NCI-H2029 (cell line): ENCODE measurements at places on chromosomes 12 and 14.

GRCh38 chr14:28502517-28502916 lies 264.1 kb upstream of the FOXG1 start:
- no peak for DNase-seq

DNA sequence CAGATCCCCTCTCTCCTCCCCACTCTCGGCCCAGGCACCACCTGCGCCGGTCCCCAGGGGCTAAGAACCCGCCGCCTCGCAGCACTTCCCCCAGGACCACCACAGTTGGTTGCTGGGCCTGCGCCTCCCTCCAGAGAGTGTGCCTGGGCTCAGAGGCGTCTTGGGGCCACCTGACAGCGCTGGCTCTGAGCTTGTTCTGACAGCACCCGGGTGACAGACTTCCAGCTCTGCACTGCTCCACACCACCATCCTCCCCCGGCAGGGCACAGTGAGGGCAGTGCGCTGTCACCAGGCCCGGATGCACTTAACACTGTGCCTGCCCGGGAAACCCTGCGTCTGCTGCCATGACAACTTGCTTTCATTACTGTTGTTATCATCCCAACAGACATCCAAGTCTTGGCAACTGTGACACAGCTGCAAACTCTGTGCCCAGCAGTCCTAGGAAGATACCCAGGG lies 6.6 kb downstream of the BRF1 start:
- DNase-seq: no peak

DNA sequence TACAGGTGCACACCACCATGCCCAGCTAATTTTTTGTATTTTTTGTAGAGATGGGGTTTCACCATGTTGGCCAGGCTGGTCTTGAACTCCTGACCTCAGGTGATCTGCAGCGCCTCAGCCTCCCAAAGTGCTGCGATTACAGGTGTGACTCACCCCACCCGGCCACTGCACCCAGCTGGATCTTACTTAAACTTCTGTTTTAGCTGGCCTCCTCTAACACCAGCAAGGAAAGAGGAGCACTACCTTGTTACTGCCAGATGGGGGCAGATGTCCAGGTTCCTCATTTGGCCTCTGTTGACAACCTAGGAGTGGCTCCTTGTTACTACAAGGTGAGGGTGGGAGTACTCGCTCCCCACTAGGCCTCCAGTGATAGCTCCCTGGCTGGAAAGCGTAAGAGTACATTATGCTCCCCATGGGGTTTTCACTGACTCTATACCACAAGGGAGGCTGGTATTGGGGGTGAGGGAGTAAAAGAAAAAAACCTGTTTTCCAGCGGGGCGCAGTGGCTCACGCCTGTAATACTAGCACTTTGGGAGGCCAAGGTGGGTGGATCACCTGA lies 13.2 kb upstream of the ARF6 start:
- DNase-seq: peak; percentile 50

DNA sequence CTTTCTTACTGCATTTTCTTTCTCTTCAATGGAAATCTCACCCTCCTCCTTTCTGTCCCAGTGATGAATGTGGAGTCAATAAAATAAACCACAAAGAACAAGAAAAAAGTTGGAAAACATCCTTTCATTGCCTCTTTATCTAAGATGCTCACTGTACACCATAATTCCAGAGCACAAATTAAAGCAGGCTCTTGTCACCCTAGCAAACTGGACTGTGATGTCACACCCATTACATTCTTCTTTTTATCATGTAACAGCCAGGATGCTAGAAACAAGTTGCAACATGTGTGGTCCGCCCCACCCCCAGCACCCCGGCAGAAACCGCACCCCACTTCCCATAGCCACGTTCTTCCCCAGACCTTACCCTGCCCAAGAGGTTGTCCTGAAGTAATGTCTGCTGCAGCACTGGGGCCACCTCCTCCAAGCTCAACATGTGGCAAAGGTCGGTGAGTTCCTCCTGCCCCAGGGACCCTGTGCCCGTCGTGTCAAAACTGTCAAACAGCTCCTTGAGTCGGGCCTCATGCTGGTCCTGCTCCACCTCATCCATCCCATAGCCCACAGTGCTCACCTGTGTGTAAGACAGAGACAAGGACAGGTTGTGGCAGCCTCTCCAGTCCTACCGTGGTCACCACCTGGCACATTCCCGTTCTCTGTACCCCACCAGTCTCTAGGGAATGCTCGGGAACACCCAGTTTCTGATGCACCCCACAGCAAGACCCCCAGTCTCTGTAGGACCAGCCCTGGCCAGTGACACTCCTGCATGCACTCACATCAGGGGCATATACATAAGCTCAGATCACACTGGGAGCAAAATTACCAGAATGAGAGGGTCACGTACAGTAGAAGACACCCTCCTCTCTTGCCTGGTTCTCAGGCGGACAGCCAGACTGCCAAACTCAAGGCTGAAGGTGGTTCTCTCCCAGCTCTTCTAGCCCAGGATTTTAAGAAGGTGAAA lies 9.2 kb downstream of the NIN start:
- DNase-seq: no peak

GRCh38 chr12:130873825-130874224 lies 2.0 kb downstream of the RAN start:
- DNase-seq: no peak

- DNase-seq: no peak
Measured at GRCh38 chr12:109765446-109765810, 51.8 kb downstream of the FAM222A start.

GRCh38 chr14:63444588-63444987 lies 98.6 kb downstream of the PPP2R5E start:
- DNase-seq: no peak

DNA sequence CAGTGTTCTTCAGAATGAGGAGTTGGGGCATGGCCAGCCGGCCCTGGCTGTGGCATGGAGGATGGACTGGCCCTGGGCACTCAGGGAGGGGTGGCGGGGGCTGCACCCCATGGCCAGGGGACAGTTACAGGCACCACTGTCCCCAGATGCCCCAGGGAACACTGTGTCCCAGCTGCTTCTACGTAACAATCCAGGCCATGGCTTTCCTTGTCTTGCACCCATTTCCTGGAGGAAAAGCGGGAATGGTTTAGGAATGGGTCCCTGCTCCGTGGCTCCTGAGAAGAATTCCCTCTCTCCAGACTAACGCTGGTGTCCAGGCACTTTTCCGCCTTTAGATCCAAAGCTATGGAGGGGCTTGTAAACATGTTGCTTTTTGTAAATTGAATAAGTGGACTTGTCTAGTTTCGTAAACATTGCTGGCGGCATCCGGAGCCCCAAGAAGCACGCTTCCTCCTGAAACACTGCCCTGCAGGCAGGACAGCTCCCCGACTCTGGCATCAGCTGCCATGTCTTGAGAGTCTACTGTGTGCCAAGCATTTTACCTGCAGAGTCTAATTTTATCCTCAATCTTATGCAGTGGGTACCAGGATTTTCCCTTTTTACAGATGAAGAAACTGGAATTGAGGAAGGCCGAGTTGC lies 238.3 kb downstream of the SLC41A2 start:
- DNase-seq: no peak

- no peak for DNase-seq
Measured at GRCh38 chr14:104636131-104636530, 31.6 kb upstream of the TMEM179 start.

DNA sequence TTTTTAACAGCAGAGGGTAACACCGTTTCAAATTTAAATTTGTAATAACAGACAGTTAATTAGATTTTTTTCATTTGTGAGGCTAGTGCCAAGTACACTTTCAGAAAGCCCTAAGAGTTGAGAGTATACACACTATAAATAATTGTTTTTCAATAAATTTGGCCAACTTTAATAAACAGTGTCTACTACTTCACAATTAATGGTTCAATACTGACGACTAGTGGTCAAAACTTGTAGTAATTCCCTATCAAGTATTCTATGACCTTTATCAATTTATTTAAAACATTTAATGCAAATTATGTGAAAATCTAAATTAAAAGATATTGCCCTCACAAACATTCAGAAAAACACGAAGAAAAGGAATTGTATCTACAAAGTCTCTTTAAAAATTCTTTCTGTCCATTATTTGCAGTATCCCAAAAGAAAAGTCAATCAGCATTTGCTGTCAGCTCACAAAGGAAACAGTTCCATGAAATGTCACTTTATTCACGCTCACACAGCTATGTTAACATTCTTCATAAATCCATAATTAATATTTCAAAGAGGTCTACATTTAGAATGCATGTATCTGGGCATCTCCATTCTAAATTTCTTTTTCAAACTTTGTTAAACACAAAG lies 91.2 kb downstream of the CEP128 start:
- DNase-seq: no peak

- no peak for DNase-seq
Measured at GRCh38 chr12:121432740-121433480, 33.0 kb downstream of the RNF34 start.

DNA sequence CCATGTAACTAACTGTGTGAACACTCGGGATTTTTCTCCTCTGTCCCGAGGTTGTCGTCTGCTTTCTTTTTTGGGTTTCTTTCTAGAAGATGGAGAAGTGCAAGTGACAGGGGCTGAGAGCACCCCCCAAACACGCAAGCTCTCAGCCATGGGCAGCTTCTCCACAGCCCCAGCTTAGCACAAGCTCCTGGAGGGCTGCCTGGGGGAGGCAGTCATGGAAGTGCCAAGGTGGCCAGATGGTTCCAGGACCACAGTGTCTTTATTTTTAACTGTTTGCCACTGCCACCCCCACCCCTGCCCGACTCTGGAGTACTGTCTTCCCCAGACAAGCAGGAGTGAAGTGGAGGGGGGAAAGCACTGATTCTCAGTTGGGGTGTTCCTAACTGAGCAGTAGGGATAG lies 58.2 kb downstream of the ST8SIA1 start:
- no peak for DNase-seq

DNA sequence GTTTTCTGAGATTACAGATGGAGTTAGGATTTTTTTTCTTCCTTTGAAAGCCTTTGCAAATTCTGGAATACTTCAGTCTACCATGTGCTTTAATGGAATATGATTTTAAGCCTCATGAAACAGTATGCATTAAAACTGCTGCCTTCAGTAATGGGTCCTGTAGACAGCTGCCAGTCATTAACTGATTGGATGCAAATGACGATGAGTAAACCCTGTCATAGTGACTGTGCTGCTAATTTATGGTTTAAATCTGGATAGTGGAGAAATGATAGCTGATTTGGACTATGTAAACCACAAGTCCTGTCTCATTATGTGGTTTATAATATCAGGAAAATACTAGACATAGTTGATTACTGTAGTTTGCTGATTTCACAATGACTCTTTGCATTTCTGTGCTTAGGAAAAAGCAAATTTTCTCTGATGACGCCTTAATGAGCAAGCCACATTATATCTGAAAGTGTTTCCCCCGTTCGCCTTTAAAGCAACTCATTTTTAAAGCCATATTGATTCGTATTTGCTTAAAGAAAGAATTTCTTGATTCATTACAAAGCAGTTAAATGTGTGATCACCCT lies 217.6 kb downstream of the TMTC2 start:
- DNase-seq: no peak
